Myocyte (in vitro differentiated cells): ENCODE measurements at places on chromosomes 16 and 17. TPM values are rescaled to one million over a fixed set of nuclear protein-coding genes. Genes with fewer than 3 reads are reported as not detected.

GRCh38 chr17:47690121-47690520, 3.8 kb upstream of the TBKBP1 start:
- DNase-seq = no peak

DNA sequence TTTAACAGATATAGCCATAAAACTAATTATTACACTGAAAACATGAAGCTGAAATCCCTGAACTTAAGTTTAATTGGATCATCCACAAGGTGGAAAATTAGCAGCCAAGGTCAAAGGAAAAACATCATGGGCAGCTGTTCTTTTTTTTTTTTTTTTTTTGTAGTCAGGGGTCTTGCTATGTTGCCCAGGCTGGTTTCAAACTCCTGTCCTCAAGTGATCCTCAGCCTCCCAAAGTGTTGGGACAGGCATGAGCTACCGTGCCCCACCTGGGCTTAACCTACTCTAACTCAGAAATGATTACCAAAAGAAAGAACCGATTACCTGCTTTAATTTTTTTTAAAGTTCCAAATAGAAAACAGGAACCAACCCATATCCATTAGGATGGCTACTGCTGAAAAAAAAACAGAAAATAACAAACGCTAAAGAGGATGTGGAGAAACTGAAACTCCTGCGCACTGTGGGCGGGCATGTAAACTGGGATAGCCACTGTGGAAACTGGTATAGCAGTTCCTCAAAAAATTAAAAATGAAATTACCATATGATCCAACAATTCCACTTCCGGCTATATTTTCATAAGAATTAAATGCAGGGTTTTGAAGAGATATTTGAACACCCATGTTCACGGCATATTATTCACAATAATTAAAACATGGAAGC, 8.6 kb downstream of the CMC2 start:
- no peak for DNase-seq

GRCh38 chr17:47733674-47734410, 806 bp downstream of the TBX21 start:
- no peak for DNase-seq

GRCh38 chr17:28657756-28658155, 4.0 kb downstream of the SDF2 start:
- DNase-seq = no peak

- no peak for DNase-seq
These were observed 3.1 kb upstream of the CD300LD start for GRCh38 chr17:74595037-74595750.

The EIF5A gene
- total RNA-seq = 510 and 518 TPM in 2 replicates
